Upper lobe of left lung (tissue), 6 donors: ENCODE measurements at places on chromosomes 16 and 17. TPM values are rescaled to one million over a fixed set of nuclear protein-coding genes. Genes with fewer than 3 reads are reported as not detected.
A peak's percentile ranks its signal among the peaks of the same experiment; 100 is the strongest.

SLC38A8 gene
- not detected for total RNA-seq

DNA sequence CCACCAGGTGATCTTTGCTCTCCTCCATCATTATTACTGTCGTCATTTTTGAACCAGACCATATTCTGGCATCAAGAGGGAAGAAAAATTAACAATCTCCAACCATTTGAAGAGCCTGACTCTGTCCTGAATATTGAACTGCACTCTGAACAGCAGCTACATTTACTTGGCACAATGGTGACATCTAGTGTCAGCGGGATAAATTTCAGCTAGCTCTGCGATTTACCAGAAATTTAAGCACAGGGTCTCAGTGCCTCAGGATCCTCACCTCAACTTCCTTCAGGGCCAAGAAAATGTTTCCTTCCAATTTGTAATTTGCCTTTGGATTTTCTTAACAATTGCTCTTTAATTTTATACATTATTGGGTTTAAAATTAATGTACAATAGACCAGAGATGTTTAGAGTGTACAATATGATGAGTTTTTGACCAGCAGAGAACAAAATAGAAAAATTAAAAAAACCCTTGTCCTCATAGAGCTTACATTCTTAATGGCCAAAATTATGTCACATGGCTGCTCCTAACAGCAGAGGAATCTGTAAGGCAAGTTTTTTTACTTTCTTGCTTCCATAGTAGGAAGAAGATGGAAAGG is 10.7 kb upstream of the ZNF19 start:
- H3K27me3 ChIP-seq = no peaks in the 10 kb centered on the region
- H3K27ac ChIP-seq = no peak overlapping the region
- no peak for DNase-seq
- H3K4me1 ChIP-seq = no peaks in the 10 kb centered on the region

DNA sequence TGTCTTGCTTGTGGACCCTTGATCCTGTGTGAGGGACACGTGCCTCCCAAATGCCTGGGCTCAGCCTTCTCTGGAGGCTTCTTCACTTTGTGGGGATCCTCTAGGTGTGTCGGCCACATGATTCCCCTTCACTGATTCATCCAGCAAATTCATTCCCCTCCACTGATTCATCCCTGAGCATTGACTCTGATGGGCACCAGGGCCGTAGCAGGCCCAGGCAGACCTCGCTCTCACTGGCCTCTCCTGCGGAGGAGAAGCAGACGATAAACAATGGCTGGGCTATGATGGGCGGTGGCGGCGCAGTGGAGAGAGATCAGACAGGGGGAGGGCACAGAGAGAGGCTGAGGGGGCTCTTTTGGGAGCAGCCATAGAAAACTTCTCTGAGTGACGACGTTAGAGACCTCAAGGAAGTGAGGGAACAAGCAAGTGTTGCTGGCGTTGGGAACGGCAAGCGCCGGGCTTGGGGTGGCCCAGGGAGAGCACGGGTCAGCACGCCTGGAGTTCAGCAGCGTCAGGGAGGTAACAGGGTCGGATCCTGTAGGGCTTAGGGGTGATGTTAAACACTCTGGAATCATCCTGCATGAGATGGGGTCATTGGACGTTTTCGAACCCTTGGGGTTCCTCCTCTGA is 17.5 kb upstream of the RPTOR start:
- no peak overlapping the region for H3K27ac ChIP-seq
- no peak overlapping the region for H3K4me3 ChIP-seq
- DNase-seq = peak; percentile 56
- no peaks in the 10 kb centered on the region for H3K27me3 ChIP-seq
- no peaks in the 10 kb centered on the region for H3K36me3 ChIP-seq
- H3K4me1 ChIP-seq = no peaks in the 10 kb centered on the region

- no peaks in the 10 kb centered on the region for H3K27me3 ChIP-seq
- peak overlapping the region; percentile 24 for H3K27ac ChIP-seq
Observed at GRCh38 chr17:34996422-34997285, 16.3 kb downstream of the LIG3 start.

GRCh38 chr17:73492821-73493814 is 151.1 kb downstream of the SDK2 start:
- H3K4me3 ChIP-seq = no peak overlapping the region
- H3K4me1 ChIP-seq = no peaks in the 10 kb centered on the region
- no peak overlapping the region for H3K27ac ChIP-seq
- H3K27me3 ChIP-seq = no peaks in the 10 kb centered on the region
